ENCODE measurements at places on chromosomes 2 and 18. TPM values are rescaled to one million over a fixed set of nuclear protein-coding genes. Genes with fewer than 3 reads are reported as not detected.

UGGT1 gene
- total RNA-seq = 63.4 TPM

MRPL30 gene
- 26.2 TPM for total RNA-seq

POMC gene
- 4.6 TPM for total RNA-seq

GALNT13 gene
- total RNA-seq = not detected

GKN1 gene
- total RNA-seq = not detected

BIN1 gene
- 152 TPM for total RNA-seq

COL4A3 gene
- not detected for total RNA-seq

KCNG2 gene
- total RNA-seq = not detected

FNDC4 gene
- total RNA-seq = 0.14 TPM

KIAA2012 gene
- 0.05 TPM for total RNA-seq
